T1000 (cell line): ENCODE measurements at places on chromosomes 2 and 18.

GRCh38 chr2:228590681-228591080 is 409.2 kb upstream of the SPHKAP start:
- no peak for DNase-seq

- DNase-seq = no peak
These were observed 62.5 kb downstream of the LYPD6B start for GRCh38 chr2:149100739-149101699.

GRCh38 chr2:72475246-72475645 is 327.6 kb upstream of the CYP26B1 start:
- DNase-seq = no peak

DNA sequence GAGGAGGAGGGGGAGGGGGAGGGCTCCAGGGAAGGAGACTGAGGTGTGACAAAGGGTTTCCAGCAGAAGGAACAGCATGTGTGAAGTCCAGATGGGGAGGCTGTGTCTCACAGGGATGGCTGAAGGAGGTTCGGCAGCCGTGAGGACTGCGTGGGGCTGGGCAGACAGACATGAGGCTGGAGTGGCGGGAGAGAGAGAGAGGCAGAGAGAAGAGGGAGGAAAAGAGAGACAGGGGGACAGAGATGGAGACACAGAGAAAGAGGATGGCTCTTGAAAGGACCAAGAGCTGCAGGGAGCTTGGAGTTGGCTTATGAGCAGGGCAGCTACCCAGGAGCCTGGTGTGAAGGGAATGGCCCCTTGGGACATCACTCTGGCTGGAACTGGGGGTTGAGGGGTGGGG is 138.9 kb upstream of the ASB18 start:
- no peak for DNase-seq

- no peak for DNase-seq
These were observed 179.0 kb downstream of the KLHL29 start for GRCh38 chr2:23563673-23564614.

DNA sequence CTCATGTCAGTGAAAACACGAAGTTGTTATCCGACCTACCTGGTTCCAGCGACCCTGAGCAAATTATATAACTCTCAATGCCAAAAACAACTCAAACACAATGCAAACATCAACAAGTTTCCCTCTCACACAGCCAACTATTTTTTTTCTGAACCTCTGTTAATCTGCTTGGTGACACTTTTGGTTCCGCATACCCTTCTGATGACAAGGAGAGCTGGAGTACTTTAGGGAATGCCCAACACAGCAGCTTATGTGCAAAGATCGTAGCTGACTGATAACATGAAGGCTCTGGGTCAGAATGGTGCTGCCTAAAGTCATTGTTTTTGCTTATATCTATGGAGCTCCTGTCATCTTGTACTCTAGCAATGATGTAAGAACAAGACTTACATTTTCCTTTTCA is 72.7 kb upstream of the CCDC68 start:
- no peak for DNase-seq

DNA sequence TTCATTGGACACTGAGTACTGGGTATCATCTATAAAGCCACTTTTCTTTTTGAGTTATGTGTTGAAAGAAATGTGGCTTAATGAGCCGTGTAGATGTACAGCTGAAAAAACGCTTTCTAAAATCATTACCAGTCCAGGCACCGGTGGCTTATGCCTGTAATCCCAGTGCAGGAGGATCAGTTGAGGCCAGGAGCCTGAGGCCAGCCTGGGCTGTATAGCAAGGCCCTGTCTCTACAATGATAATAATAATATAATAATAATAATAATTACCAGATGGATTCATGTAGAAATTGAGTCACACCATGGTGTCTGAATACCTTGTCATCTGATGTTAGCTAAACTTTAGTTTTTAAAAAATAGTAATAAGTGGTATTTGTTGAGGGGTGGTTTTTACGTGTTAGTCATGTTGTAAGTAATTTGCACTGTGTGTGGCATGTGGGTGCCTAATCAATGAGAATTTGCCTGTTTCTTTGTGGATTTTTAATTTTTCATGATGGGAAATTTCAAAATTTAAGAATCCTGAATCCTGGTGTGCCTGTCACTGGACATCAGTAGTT is 30.1 kb downstream of the NCK2 start:
- DNase-seq = no peak

- DNase-seq = peak; percentile 82
These were observed 16.3 kb downstream of the GPR55 start for GRCh38 chr2:230908595-230909191.

GRCh38 chr2:150607390-150607811 is 119.9 kb upstream of the RND3 start:
- DNase-seq = no peak

- no peak for DNase-seq
These were observed 237.5 kb downstream of the PIK3C3 start for GRCh38 chr18:42192251-42193248.

- no peak for DNase-seq
These were observed 29.2 kb downstream of the UNC50 start for GRCh38 chr2:98637401-98638147.

DNA sequence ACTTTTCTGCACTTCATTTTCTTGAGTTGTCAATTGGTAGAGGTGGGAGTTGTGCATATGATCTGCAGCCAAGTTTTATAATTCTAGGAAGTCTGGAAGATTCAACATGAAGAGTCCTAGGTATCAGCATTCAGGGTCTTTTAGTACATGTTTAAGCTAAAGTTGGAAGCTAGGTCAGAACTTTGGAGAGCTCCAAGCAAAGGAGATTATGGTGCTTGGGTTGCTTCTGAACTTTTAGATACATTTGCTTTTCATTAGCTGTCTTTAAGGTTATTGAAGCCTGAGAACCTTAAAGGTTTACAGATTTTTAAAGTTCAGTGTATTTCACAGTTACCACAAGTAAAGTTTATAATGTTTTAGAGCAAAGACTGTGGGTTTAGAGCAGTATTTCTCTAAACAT is 85.5 kb downstream of the EPC2 start:
- DNase-seq = no peak

DNA sequence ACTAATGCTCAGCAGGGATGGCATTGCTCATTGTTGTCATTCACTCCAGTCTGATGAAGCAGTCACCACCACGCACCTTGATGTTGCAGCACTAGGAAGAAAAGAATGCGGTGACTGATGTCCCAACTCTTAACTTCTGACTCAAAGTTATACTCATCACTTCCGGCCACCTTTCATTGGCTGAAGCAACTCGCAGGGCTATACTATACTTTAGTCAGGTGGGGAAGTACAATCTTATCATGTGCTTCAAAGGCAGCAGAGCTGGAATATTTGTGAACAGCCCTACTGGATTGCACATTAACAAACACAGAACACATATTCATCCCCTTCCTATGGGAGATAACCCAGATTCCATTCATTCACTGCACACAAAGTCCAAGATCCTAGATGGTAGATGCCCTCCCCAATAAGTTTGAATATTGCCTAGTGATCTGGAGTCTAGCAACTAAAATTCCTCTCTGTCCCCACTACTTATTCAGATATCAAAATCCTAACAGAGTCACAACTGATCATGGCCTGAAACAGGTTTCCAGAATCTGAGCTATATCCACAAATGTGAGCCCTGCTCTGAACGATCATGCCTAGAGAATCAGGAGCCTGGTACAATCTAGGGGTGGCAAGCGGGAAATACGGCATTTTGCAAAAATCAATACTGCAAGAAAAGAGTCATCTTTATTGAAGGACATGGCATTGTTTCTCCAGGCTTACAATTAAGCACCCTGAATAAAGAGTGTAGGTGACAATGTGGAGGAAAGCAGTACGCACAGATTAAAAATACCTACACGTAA is 3.4 kb upstream of the SPATS2L start:
- no peak for DNase-seq

- DNase-seq = no peak
These were observed 12.8 kb upstream of the MBP start for GRCh38 chr18:77145364-77145901.

- no peak for DNase-seq
These were observed 12.0 kb downstream of the ANKRD44 start for GRCh38 chr2:197298609-197299008.

GRCh38 chr2:226079671-226080181 is 680.2 kb downstream of the NYAP2 start:
- peak; percentile 9 for DNase-seq

- no peak for DNase-seq
These were observed 817.4 kb upstream of the ACVR2A start for GRCh38 chr2:147027436-147027835.

GRCh38 chr2:109208071-109208950 is 79.3 kb downstream of the SH3RF3 start:
- DNase-seq = no peak

- DNase-seq = peak; percentile 21
These were observed 14.1 kb downstream of the KLF11 start for GRCh38 chr2:10057231-10058107.

DNA sequence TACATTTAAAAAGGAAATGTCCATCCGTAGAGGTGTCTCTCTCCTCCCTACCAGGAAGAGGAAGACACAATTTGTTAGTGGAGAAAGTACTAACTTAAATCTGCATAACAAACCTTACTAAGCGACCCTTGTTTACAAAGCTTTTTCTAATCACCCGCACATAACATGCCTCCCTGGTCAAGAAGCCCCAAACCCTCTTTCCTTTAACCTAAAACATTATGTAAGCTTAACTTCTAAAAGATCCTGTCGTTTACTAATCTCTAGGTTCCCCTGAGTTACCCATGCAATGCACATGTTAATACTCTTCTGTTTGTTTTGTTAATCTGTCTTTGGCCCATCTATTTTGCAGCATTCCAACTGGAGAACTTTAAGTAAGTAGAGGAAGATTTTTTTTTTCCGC is 630.3 kb upstream of the NRXN1 start:
- no peak for DNase-seq
